ENCODE measurements at places on chromosomes 1 and 21.

DNA sequence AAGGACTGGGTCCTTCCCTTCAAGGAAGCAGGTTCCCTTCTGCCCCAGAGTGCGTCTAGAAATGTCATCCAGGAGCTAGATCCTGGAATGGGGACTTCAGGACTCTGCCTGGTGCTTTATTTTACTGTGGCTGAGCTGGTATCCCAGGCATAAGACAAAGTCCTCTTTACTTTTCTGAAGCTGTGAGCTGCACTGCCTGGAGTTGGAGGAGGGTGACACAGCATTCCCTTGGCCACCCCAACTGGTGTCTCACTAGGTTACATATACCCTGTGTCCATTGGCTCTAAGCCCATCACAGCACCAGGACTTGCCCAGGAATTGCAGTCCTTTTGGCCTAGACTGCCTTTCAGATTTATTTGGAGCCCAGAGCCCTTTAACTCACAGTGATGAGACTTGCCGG lies 41.8 kb upstream of the CD55 start:
- no peak for DNase-seq

DNA sequence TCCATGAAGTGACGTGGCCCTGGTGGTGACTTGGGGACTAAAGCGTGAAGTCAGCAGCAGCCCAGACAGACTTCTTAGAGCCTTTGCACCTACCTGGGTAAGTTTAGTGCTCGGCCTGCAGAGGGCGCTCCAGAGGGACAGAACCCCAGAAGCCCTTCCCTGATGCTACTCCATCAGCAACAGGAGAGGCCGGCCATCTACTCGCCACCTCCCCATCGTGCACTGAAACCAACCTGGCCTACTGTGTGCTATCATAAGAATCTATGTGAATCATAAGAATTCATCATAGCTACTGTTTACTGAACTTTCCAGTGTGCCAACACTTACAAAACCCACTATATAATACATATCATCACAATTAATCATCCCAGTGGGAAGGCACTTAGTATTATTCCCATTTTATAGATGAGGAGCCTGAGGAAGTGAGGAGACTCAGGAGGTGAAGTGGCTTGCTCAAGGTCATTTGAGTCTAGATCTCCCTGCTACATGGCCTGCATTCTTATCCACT lies 7.9 kb upstream of the EDN2 start:
- DNase-seq: no peak

DNA sequence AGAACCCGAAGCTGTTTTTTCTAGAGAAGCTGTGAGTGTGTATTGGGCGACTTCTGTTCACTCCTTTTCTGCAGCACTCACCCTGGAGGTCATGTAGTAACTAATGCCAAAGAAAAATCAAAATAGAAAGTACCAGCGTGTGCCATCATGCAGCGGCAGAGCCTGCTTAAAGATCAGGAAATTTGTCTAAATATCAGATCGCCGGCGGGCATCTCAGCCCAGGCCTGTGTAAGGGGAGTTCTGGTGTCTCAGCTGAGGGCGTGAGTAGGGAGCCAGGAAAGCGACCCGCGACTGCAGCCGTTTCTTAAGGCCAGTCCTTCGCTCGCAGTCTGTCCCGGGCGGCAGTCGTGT lies 768 bp downstream of the EDARADD start:
- no peak for DNase-seq

DNA sequence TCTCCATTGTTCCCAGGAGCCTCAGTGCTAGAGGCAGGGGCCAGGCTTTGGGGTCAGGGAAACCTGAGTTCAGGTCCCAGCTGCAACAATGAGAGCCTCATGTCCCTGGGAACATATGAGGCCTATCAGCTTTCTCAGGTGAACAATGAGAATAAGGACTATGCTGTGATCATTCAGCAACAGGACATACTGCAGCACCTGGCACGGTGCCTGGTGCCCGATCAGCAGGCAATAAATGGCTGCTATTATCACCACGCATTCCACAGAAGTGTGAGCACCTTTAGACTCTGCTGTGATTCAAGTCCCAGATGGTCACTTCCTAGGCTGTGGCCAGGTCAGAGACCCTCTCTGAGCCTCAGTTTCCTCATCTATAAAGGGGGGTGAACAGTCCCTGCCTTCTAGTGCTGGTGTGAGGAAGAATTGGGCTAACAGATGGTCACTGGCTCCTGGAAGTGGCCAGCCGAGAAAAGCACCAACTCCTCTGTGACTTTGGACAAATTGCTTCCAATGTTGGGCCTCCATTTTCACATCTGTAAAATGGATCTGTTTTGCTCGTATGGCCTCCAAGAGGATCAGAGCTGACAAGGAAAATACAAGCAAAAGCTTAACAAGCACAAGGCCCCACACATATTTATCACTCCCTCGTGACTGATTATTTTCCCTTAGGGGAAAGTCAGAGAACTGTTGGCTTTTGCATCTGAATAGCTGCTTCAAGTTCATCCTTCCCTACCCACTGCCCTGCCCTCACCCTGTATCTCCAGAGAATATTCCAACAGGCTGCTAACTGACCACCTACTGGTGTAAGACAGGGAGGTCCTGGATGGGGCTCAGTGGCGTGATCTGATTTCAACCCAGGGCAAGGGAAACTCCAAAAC lies 1.1 kb downstream of the SLC5A9 start:
- DNase-seq: no peak

DNA sequence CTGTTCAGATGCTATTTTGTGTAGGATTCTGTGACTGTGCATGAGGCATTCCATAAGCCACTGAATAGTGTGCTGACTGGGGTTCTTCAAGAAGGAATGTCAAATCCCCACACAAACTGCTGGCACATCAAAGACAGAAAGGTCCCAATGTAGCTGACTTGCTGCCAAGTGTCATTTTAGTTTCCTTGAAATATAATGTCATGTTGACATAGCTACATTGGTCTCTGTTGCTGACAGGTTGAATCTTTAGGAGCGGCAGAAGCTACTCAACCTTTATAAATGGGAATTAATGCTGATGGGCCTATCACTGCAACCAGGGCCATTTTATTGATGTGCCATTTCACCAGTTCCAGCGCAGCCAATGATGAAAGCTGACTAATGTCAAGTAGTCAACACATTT lies 1110.7 kb upstream of the B3GALT2 start:
- no peak for DNase-seq
